ENCODE measurements at places on chromosomes 1 and 21. TPM values are rescaled to one million over a fixed set of nuclear protein-coding genes. Genes with fewer than 3 reads are reported as not detected.

The ROR1 gene
- 27.3 TPM for total RNA-seq

The GPR37L1 gene
- under 0.01 TPM for total RNA-seq

The ANGPTL3 gene
- total RNA-seq = not detected

The GUCA2B gene
- not detected for total RNA-seq

The CSTB gene
- 7.1 TPM for total RNA-seq

The SNX7 gene
- total RNA-seq = 38.2 TPM

The PFKFB2 gene
- total RNA-seq = 7.8 TPM

The ADAMTS1 gene
- total RNA-seq = 68.1 TPM

The IARS2 gene
- 46.3 TPM for total RNA-seq

The CRYBG2 gene
- total RNA-seq = not detected

GRCh38 chr1:67664048-67664447 is 21.0 kb upstream of the GADD45A start:
- no peak for DNase-seq

GRCh38 chr1:165355977-165356811 is at the start of gene LMX1A:
Gene LMX1A (minus strand): TSS chr1:165356715. CDS start chr1:165355559, 1,156 bp downstream.
- DNase-seq = no peak

GRCh38 chr21:19914028-19914427 is 1084.2 kb upstream of the NCAM2 start:
- no peak for DNase-seq

DNA sequence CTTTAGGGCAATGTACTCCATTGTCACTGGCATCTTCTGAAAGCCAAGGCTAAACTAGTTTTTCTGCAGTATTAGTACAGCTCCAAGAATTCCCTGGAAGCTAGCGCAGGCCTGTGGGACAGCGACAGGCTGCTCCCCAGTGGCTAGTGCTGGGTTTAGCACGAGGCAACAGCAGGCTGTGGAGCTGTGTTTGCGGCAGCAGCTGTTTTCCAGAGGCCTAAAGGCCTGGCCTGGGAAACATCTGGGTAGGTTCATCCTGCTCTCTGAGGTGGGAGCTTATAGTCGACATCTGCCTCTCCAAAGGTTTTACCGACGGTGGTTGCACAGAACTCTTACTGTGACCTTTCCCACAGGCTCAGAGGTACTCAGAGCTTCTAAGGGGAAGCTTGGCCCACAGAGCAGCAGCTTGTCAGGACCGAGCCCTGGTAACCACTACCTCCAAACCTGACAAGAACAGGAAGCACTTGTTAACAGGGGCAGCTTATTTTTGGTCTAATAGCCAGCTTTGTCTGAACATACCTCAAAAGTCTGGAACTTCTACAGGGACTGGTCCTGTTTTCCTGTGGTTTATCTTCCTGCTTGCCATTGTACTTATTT is 17.2 kb downstream of the CC2D1B start:
- no peak for DNase-seq

DNA sequence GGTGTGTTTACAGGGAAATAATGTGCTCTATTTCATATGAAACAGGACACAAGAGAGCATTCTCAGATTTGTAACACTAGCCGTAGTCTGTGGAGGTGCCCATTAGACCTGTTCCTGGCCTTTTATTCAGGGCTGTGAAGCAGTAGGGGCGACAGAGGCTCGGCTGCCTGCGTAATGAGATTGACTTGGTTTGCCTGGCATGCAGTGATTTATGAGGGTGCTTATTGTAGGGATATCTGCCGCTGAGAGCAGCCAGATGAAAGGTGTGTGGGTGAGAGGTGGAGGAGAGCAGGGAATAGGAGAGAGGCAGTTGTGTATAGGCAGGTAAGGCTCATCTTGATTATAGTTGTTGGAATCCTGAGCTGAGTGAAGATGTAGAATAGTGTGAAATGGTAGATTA is 51.3 kb downstream of the DNAJC6 start:
- no peak for DNase-seq

GRCh38 chr21:15199414-15200383 is 134.9 kb upstream of the NRIP1 start:
- DNase-seq = no peak

GRCh38 chr1:54357967-54358366 is 48.2 kb downstream of the SSBP3 start:
- DNase-seq = no peak
